Stomach (tissue), 19 donors: ENCODE measurements at places on chromosomes 7 and 10. TPM values are rescaled to one million over a fixed set of nuclear protein-coding genes. Genes with fewer than 3 reads are reported as not detected.

Gene VOPP1
- 117 TPM for total RNA-seq

Gene UBE2D4
- 0.58 TPM for total RNA-seq

Gene TAC1
- 2.8 TPM for total RNA-seq

Gene FAS
- 107 TPM for total RNA-seq

Gene ZNF775
- not detected for total RNA-seq

Gene IFIT2
- total RNA-seq: 0.58 TPM

Gene MKLN1
- total RNA-seq: 37.1 TPM

Gene ADCYAP1R1
- total RNA-seq: 4.8 TPM

Gene ACHE
- not detected for total RNA-seq

GRCh38 chr7:154310114-154310513, 257.9 kb downstream of the DPP6 start:
- DNase-seq: no peak

DNA sequence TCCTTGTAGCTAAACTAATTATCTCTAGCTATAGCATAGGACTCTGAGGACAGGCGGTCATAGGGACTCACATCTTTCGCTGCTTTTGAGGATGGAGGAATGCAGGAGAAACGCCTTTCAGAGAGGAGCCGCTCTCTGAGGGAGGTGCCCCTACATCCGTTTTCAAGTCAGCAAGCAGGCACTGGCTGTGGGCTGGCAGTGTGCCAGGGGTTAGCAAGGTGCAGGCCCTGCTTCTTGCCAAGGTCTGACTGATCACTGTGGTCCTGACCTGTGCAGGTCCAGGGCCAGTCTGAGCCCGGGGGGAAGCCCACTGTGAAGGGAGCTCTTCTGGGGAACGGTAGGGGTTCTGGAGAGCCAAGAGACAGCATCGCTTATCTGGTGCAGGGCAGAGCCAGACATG, 89.4 kb downstream of the SH3PXD2A start:
- peak; percentile 75 for DNase-seq

- peak; percentile 91 for DNase-seq
Measured at GRCh38 chr10:1420661-1421362, 316.5 kb downstream of the ADARB2 start.

- no peak for DNase-seq
Measured at GRCh38 chr7:38070718-38071117, 107.3 kb upstream of the STARD3NL start.

DNA sequence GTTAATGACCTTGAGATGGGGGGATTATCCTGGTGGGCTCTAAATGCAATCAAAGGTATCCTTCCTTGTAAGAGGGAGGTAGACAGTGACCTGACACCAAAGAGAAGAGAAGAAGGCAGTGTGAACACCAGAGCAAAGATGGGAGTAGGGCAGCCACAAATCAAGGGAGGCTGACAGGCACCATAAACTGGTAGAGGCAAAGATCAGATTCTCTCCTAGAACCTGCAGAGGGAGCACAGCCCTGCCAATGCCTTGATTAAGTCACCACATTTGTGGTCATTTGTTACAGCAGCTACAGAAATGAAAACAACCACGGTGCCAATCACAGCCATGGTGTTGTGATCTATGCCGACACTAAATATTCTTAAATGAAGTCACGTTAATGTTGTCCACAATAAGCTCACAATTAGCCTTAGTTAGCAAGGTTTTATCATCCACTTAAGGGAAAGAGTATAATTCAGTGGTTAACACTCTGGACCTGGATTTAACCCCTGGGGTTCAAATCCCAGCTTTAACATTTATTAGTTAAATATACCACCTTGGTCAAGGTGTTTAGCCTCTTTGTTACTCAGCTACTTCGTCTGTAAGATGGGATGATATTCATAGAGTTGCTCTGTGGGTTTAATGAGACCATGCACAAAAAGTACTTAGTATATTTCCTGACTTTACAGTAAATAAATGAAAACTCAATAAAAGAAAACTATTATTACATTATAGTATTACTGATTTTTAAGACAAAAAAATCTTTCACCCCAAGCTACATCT, 70.8 kb downstream of the SGMS1 start:
- DNase-seq: peak; percentile 29

DNA sequence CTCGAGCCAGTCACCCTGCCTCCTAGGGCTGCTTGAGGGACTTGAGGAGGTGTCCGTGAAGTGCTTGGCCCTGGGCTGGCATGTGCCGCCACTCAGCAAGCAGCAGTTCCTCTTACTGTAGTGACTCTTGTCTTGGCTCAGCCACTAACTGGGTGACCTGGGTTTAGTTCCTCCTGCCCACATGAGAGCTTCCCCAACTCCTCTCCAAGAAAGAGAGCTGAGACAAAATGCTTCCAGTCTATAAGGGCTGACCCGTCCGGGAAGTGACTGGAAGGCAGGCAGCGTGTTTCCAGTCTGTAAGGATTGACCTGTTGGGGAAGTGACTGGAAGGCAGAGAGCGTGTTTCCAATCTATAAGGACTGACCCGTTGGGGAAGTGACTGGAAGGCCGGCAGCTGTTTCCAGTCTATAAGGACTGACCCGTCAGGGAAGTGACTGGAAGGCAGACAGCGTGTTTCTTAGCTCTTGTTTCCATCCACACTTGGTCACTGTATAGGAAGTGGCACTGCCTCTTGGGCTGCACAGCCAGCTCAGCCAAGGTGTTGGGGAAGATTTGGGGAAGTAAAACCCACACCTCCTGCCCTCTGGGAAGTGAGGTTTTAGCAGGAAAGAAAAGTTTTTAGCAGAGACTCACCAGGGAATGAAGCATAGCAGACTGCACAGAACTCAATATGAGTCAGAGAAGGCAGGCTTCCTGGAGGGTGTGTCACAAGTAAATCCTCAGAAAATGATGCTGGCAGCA, 53.3 kb upstream of the PPIF start:
- no peak for DNase-seq

DNA sequence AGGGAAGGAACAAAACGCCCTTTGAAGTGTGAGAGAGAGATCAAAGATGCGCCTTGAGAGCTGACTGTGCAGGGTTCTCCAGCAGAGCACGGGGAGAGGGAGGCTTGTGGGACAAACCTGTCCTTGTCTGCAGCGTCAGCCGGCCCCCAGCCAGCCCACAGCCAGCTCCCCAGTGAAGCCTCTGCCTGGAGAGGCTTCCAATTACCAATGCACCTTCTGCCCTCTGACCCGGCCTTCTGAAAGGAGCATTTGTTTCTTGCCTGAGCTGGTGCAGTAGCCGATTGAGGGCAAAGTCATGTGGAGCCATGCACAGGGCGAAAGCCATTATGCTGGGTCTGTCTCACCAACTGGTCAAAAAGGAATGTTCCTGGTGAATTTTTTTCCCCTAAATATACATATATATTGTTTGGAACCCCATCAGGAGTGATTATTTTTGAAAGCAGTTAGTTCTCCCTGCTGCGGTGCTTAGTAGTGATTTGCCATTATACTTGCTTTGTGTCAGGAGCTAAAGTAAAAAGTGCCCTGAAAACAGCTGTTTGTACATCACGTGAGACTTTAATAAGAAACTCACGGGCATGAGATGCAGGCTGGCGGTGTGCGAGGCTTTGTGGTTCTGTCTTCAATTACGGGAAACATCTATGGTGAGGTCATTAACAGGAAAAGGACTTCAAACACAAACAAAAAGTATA, 268.6 kb downstream of the KLF6 start:
- no peak for DNase-seq
